RKO (cell line): ENCODE measurements at places on chromosomes 6 and 20.

DNA sequence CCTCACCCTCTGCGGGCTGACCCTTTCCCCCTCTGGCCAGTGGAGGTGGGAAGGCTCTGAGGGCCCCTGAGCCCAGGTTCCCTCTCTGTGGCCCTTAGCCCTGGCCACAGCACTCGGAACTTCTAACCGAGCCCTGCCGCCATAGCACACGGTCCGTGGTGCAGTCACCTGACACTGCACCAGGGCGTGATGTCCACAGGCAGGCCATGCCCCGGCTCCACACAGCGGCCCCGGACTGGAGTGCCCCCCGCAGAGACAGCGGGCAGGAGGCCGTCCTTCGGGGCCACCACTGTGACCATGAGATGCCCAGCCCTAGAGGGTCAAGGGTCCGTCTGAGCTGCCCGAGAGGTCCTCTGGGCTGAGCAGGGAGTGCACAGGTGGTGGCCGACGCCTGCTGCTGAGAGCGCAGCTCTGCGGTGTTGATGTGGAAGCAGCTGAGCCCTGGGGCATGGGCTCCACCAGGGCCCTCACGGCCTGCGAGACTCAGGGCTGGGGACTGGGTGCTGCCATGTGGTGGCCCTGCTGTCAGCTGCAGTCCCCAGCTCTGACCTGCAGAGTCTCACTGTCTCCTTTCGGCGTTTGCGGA, 11.2 kb upstream of the BHLHE23 start:
- no peak for DNase-seq

DNA sequence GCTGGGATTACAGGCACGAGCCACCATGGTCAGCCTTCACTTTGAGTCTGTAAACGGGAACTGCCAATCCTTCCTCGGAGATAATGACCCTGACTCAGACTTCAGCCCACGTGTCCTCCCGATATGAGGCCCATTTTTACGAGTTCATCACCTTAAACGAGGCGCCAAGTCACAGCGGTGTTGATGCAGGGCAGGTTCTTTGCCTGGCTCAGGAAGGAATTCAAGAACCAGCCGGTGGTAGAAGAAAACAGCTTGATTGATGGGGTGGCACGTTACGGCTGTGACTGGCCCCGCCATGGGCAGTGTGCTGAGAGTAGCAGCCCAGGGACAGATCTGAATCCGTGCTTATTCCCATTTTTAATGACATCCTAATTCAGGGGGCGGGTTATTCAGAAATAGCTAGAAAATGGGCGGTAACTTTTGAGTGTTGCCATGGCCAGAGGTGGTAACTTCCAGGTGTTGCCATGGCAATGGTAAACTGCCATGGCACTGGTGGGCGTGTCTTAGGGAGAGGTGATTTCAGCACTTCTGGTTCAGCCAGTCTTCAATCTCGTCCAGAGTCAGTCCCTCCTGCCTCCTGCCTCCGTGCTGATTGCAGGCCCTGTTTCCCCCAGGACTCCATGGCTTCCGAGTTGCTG, 9.1 kb upstream of the MAP1LC3A start:
- DNase-seq: no peak

DNA sequence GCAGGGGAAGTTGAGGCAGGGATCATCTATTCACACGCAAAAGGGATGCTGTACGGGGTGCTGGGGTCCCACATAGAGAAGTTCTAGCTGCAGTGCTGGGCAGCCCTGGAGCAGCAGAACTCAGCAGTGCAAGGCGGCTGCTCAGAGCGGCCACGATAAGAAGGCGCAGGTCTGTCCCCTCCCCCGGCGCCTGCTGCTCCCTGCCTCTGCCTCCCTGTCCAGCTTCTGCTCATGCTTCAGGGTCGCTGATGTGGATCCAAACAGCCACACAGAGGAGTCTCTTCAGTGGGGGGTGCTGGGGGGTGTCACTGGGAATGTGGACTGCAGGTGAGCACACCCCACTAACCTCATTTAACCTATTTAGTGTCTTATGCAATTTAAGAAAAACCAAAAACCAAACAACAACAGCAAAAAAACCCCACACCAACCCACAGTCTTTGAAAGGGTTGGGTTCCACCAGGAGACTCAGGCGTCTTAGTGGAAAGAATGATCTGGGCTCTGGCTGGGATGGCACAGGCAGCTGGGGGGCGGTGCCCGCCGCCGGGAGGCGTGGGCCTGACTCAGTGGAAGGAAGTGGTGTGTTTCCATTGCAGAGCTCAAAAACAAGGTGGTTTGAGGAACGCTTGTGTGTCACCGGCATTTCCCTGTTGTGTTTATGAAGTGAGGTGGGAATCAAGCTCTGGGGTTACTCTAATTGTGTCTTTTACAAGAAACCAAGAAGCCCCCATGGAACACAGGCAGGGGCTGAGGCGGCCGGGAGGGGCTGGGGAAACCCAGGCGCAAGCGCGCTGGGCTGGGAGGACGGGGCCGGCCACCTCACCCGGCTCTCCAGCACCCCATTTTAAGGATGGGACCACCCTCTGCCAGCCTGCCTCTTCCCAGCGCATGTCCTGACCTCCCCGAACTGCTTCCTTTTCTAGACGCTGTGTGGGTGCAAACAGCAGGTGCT, 55.1 kb downstream of the IRF4 start:
- no peak for DNase-seq

GRCh38 chr6:14436592-14437132, 319.1 kb downstream of the CD83 start:
- DNase-seq: no peak

GRCh38 chr6:162056745-162057144, 670.8 kb downstream of the PRKN start:
- DNase-seq: no peak

- DNase-seq: no peak
Observed at GRCh38 chr20:9583151-9583550, 68.8 kb downstream of the LAMP5 start.
